ENCODE measurements at places on chromosomes 11 and 22.

DNA sequence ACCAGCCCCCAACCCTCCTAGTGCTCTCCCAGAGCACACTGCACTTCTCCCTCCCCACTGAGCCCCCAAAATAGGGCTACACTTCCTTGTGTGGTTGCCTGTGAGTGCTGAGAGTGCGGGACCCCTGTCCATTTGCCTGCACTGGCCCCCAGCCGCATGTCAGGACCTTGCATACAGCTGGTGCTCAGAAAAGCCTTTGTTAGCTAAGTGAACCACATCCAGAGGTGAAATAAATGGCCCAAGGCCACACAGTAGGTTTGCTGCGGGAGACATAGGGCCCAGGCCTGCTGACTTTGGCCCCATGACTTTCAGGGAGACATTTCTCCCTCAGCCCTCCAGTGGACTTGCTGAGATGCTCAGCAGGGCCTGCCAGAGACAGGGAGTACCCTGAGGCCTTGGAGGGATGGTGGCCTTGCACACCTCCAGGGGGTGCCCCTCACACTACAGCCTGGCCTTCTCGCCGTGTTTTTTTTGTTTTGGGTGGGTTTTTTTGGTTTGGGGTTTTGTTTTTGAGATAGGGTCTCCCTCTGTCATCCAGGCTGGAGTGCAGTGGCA, 10.2 kb downstream of the SSTR3 start:
- peak; percentile 0 for DNase-seq

GRCh38 chr11:106304274-106304673, 226.8 kb downstream of the AASDHPPT start:
- no peak for DNase-seq

- no peak for DNase-seq
These were observed 4.3 kb upstream of the THY1 start for GRCh38 chr11:119427279-119427678.

DNA sequence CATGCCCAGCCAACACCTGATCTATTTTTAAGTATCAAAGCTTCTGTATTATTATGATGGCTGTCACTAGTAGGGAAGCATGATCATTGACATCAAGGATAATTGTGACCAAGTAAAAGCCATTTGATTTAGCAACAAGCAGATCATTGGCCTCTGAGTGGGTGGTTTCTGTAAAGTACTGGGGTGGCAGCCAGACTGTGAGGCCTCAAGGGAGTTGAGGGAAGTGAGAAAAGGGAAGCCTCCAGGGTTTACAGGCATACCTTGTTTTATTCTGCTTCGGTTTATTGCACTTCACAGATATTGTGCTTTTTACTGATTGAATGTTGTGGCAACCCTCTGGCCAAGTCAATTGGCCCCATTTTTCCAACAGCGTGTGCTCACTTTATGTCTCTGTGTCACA, 60.1 kb downstream of the PRR5L start:
- no peak for DNase-seq

DNA sequence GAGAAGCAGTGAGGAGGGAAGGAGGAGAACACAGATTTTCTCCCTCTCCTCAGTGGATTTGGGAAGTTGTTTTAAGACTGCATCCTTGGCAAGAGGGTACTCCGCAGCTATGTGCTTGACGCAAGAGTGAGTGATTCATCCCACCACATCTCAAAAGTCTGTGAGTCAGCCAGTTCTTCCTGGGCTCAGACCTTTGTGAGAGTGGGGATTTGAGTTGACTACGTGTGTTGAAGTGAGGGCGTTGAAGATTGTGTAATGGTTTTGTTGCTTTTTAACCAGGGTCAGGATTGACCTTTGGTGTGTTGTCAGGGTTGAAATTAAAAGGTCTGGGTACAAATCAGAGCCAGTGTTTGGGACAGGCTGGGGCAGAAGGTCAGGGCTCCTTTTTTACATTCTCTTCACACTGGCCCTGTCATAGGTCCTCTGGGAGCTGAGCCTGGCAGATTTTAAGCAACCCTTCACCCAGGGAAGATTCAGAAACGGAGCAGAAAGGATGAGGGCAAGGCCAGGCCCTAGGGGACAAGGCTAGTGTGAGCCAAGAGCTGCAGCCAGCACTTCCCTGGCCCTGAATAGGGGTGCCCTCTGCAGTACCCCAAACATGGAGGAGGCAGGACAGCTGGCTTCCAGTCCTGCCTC, 4.2 kb upstream of the C11orf86 start:
- DNase-seq, result peak; percentile 51
